NCI-H510A treated with DMSO at 0.1 percent for 48 hours (cell line): ENCODE measurements at places on chromosomes 12 and 14.

- DNase-seq = no peak
These were observed 471.8 kb downstream of the TMEM117 start for GRCh38 chr12:44307506-44308168.

- DNase-seq = no peak
These were observed 9.1 kb downstream of the CAMKK2 start for GRCh38 chr12:121287267-121287954.

GRCh38 chr12:32450768-32451167, 51.4 kb downstream of the FGD4 start:
- no peak for DNase-seq

- DNase-seq = peak; percentile 65
These were observed 1.2 kb downstream of the PRMT8 start for GRCh38 chr12:3491938-3492792.

- DNase-seq = no peak
These were observed 154.9 kb downstream of the DIO2 start for GRCh38 chr14:80056497-80056801.

DNA sequence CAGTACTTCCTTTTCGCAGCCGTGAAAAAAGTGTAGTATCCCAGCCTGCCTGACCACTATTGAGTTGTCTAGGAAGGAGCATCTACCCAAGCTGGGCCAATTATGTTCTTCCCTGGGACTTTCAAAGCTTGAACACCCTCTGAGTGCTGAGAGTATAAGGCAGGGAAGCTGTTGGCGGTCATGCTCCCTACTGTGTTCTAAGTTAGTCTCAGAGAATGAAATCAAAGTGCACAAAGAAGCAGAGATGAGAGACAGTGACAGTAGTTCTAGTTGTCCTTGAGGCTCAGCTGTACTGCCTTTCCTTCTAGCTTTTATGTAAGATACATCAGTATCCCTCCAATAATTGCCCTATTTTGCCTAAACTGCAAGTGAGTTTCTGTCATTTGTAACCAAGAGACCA, 427.1 kb upstream of the SEL1L start:
- no peak for DNase-seq

- no peak for DNase-seq
These were observed 248.2 kb downstream of the C12orf42 start for GRCh38 chr12:103247531-103247930.

- DNase-seq = no peak
These were observed 15.5 kb downstream of the GPR68 start for GRCh38 chr14:91229005-91229382.

DNA sequence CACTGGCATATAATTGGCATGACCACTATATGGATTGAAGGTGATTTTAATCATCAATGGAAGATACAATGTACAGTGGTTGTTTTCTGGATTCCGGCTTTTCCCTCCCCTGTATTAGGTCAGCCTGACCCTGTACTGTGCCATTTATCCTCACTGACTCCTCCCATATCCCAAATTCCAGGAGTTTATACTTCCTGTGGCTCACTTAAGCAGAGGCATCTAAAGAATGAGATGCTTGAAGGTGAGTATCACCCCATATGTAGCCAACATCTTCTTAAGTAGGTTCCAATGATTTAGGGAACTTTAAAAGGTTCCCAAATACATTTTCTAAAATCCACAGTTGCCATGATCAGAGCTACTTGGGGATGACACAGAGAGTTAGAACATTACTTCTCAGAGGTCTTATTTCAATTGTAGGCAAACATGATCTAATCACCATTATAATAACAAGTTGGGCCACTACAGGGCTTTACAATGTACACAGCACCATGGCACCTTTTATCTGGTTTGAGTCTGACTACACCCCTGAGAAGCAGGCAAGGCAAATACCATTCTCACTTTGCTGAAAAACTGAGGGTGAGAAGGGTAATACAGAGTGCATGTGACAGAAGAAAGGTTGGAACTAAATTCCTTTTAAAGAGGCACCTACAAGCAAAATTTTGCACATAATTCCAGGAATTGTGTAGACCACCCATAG, 212.3 kb upstream of the GARIN6 start:
- DNase-seq = no peak

DNA sequence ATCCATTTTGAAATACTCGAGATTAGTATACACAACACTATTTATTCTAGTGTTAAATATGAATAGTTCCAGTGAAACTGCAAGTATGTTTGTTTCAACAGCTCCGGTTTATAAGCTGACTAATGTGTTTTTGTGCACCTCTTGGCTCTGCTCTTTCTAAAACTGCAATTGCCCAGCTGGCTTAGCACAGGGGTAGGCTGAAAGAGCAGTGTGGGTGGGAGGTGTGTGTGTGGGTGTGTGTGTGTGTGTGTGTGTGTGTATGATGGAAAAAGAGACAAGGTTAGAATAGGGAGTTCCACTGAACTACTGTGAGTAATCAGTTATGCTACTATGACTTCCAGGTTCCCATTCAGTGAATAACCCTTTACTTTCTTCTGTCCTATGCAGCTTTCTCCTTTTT, 37.8 kb upstream of the DDHD1 start:
- no peak for DNase-seq

GRCh38 chr12:130086797-130087196, 75.5 kb upstream of the FZD10 start:
- DNase-seq = peak; percentile 82

DNA sequence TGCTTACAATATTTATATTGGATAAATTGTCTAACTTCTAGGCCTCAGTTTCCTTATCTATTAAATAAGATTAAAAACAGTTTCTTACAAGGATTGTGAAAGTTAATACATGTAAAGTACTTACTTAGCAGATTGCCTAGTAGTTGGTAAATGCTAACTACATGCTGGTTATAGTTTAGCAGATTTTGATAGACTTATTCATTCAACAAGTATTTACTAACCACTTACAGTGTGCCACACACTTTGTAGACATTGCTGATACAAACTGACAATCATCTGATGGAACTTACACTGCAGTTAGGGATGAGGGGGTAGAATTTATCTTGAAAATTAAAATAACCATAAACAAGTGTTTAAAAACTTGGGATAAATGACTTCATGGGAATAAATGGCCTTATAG, 50.4 kb downstream of the ARID2 start:
- DNase-seq = no peak
